MCF 10A (cell line): ENCODE measurements at places on chromosomes 4 and X.

DNA sequence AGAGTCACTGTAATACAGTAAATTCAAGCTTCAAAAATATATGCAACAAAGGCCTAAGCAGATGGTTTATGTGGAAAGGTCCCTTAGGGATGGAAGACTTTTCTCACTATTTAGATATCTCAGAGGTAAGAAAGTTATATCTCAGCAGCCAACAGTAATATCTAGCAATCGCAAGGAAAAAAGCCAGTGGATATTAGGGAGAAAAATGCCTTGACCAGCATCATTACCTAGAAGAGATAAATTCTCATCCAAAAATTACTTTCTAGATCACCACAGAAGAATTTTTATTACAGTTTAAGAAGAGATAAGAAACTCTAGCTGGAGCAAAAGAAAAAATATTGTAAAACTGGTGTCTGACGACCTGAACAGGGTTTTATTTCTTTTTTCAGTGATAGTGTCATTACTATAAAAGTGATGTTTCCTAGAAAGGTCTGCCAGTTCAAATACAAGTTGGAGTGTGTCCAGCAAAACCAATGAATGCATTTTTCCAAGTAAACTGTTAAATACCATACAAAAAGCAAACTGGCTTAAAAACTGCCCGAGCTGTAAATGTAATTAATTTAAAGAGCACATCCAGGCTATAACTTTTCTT is 100.0 kb downstream of the ATP11C start:
- DNase-seq: no peak
- H3K27ac ChIP-seq: no peak overlapping the region
- H3K36me3 ChIP-seq: no peaks in the 10 kb centered on the region
- no peaks in the 10 kb centered on the region for H3K27me3 ChIP-seq

DNA sequence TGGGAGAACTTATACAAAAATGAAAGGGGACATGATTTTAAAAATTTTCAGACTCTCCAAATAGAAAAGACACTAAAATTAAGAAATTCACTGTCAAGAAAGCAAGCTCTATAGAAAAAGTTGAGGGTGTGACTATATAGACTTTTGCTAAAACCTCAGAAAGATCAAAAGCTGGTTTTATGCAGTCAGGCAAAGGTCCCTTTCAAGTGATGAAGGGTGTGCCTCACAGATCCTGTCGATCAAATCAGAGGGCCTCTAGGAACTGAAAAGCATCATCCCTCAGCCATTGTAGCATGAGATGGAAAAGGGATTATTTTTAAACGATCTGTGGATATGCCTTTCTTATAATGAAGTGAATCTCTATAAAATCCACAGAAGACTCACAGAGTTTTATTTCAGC is 116.5 kb downstream of the FAM13A start:
- peak overlapping the region; percentile 94 for H3K27ac ChIP-seq
- no peak overlapping the region for H3K4me3 ChIP-seq
- H3K36me3 ChIP-seq: peaks cover 6% of the 10 kb centered on the region
- DNase-seq: no peak
- peaks cover 12% of the 10 kb centered on the region for H3K4me1 ChIP-seq

- peaks cover 17% of the 10 kb centered on the region for H3K27me3 ChIP-seq
- no peak overlapping the region for H3K27ac ChIP-seq
- no peaks in the 10 kb centered on the region for H3K4me1 ChIP-seq
- peaks cover 6% of the 10 kb centered on the region for H3K36me3 ChIP-seq
- DNase-seq: no peak
- H3K4me3 ChIP-seq: no peak overlapping the region
These were observed 45.6 kb upstream of the S100G start for GRCh38 chrX:16604337-16604736.

DNA sequence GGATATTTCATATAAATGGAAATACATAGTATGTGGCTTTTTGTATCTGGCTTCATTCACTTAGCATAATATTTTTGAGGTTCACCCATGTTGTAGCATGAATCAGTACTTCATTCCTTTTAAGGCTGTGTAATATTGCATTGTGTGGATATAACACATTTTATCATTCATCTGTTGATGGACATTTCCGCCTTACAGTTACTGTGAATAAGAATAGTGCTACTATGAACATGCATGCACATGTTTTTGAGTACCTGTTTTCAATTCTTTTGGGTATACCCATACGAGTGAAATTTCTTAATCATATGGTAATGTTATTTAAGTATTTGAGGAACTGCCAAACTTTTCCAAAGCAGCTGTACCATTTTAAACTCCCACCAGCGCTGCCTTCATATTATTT is 539.6 kb upstream of the DIPK2B start:
- no peak for DNase-seq
- peaks cover 14% of the 10 kb centered on the region for H3K27me3 ChIP-seq

GRCh38 chr4:168841000-168841671 is 168.9 kb downstream of the CBR4 start:
- peaks cover 61% of the 10 kb centered on the region for H3K4me1 ChIP-seq
- no peaks in the 10 kb centered on the region for H3K27me3 ChIP-seq
- no peak overlapping the region for H3K4me3 ChIP-seq
- DNase-seq: peak; percentile 31

DNA sequence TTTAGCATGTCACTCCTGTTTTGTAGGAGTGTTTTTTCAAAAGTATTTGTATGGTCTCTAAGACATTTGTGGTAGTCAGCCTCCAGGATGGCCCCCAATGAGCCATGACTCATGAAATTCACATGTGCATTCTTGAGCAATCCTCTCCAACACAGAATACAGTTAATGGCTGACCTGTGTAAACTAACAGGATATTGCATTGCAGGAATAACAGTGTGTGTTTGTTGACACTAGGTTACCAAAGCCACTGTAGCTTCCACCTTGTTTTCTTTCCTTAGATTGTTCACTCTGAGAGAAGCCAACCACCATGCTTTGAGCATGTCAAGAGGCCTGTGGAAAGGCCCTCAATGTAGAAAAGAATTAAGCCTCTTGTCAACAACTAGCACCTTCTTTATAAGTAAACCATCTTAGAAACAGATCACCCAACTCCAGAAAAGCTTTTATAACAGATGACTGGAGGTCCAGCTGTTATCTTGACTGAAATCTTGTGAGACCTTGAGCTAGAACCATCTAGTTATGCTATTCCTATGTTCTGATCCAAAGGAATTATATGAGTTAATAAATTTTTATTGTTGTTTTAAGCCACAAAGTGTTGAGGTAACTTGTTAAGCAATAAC is 28.5 kb downstream of the TBCK start:
- DNase-seq: peak; percentile 84
- peak overlapping the region; percentile 89 for H3K27ac ChIP-seq
- peaks cover 26% of the 10 kb centered on the region for H3K36me3 ChIP-seq
- H3K27me3 ChIP-seq: no peaks in the 10 kb centered on the region
- no peaks in the 10 kb centered on the region for H3K4me1 ChIP-seq
- no peak overlapping the region for H3K4me3 ChIP-seq

- no peak overlapping the region for H3K27ac ChIP-seq
- H3K4me3 ChIP-seq: no peak overlapping the region
- no peaks in the 10 kb centered on the region for H3K36me3 ChIP-seq
- peaks cover 5% of the 10 kb centered on the region for H3K27me3 ChIP-seq
- DNase-seq: no peak
These were observed 639.8 kb downstream of the DMD start for GRCh38 chrX:32571579-32571978.

- H3K36me3 ChIP-seq: no peaks in the 10 kb centered on the region
- H3K4me1 ChIP-seq: no peaks in the 10 kb centered on the region
- H3K4me3 ChIP-seq: no peak overlapping the region
- no peaks in the 10 kb centered on the region for H3K27me3 ChIP-seq
- DNase-seq: no peak
These were observed 10.1 kb downstream of the HS3ST1 start for GRCh38 chr4:11418610-11419009.

DNA sequence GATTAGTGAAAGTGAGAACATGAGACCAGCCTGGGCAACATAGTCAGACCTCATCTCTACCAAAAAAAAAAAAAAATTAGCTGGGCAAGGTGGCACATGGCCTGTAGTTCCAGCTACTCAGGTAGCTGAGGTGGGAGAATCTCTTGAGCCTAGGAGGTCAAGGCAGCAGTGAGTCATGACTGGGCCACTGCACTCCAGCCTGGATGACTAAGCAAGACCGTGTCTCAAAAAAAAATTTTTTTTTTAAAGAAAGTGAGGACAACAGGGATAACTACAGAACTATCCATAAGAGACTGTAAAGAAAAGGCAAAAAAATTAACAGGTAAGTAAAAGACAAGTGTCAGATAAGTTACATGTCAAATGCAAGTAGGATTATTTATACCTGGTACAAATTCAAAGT is 13.5 kb upstream of the SPP1 start:
- peak; percentile 76 for DNase-seq
- H3K36me3 ChIP-seq: no peaks in the 10 kb centered on the region
- no peak overlapping the region for H3K4me3 ChIP-seq
- no peaks in the 10 kb centered on the region for H3K27me3 ChIP-seq
- no peaks in the 10 kb centered on the region for H3K4me1 ChIP-seq
- H3K27ac ChIP-seq: peak overlapping the region; percentile 46

DNA sequence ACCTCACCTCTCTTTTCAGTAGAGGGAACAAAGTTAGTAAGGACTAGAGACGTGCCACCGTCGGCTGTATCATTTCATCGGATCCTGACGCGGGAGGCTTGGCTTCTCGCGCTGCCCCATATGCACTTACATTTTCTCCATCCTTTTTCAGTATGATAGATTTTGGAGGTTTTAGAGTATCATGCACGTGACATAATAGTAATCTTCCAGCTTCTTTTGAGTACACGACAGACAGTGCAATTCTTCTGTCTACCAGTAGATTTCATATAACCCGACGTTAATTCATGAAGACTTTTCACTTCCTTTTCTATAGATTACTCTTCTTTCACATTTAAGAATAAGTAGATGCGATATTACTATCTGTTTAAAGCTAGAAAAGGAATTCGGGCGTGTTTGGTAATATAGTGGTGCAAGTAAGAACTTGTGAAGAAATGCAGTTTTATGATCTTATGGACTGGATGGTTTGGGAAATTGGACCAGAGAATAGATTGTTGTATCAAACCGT is 1.0 kb downstream of the CDS1 start:
- no peak for DNase-seq
- peak overlapping the region; percentile 86 for H3K27ac ChIP-seq
- H3K27me3 ChIP-seq: no peaks in the 10 kb centered on the region
- no peaks in the 10 kb centered on the region for H3K36me3 ChIP-seq

GRCh38 chr4:27616166-27616565 is 755.5 kb downstream of the STIM2 start:
- peaks cover 5% of the 10 kb centered on the region for H3K4me1 ChIP-seq
- no peaks in the 10 kb centered on the region for H3K36me3 ChIP-seq
- H3K4me3 ChIP-seq: no peak overlapping the region
- H3K27me3 ChIP-seq: no peaks in the 10 kb centered on the region
- no peak overlapping the region for H3K27ac ChIP-seq

DNA sequence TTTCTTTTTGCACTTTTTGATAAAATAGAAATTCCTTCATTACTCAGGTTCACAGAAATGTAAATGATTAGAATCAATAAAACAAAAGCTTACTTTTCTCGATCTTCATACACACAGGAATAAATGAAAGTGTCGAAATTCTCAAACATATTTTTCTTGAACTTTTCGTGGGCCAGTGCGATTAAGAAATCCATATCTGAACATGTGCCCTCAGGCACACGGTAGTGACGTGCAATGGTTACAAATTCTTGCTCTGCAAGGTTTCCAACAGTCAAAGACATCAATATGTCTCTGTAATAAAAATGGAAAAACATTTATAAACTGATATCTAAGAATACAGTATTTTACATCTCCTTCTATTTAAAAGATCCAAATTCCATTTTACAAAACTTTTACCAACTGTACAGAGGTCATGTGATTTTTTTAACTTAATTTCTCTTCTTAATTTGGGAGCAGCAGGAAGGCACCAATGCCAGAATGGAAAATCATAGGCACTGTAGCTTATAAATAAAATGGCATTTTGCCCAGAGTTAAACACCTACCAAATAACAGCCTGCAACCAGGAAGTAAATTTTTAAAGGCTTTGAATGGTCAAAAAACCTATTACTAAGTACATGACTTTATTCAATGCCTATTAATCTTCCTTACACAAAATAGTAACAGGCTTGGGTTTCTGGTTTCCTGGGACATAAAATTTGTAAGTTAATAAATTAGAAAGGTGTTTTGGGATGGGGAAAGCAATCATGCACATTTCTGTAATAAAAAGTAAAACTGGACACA is 165.0 kb downstream of the EFHC2 start:
- H3K27me3 ChIP-seq: peaks cover 53% of the 10 kb centered on the region
- no peaks in the 10 kb centered on the region for H3K4me1 ChIP-seq

DNA sequence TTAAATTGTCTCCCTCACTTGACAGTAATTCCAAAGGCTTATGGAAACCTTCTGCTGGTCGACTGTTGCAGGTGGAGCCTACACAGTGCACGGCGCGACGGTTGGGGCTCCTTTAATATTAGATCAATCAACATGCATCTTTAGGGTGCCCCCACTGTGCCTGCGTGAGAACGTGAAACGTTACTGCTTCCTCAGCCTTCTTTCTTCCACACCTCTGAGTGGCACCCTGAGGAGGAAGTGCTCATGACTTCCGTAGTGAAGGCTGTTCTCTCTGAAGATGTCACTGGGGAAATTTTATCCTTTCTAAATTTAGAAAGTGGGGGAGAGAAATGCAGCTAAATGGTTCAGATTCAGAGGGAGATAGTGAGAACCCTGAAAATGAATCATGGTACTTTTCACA is 184.0 kb upstream of the ZFP42 start:
- no peak overlapping the region for H3K27ac ChIP-seq
- no peaks in the 10 kb centered on the region for H3K4me1 ChIP-seq
- no peak for DNase-seq
- H3K36me3 ChIP-seq: no peaks in the 10 kb centered on the region
- no peak overlapping the region for H3K4me3 ChIP-seq

- no peaks in the 10 kb centered on the region for H3K27me3 ChIP-seq
- no peak overlapping the region for H3K27ac ChIP-seq
- no peak overlapping the region for H3K4me3 ChIP-seq
These were observed 7.4 kb upstream of the NFKB1 start for GRCh38 chr4:102493794-102494193.

DNA sequence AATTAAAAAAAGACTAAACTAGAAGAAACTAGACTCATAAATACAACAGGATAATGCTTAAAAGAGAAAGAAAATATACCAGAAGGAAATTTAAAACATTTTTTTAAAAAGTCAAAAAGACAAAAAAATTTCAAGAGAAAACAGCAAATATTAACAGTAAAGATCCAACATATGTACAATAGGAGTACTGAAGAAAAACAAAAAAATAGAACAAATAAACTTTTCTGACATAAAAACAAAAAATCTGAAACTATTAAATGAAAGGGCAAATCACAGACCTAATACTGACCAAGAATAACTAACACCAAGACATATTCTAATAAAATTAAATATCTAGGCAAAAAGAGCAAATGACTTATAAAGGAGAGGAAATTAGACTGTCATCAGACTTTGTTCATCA is 11.5 kb downstream of the DNAJB14 start:
- no peaks in the 10 kb centered on the region for H3K27me3 ChIP-seq
- no peak overlapping the region for H3K27ac ChIP-seq
- H3K36me3 ChIP-seq: peaks cover 47% of the 10 kb centered on the region

GRCh38 chr4:189787216-189788031 is 153.2 kb upstream of the FRG1 start:
- H3K27me3 ChIP-seq: no peaks in the 10 kb centered on the region
- H3K36me3 ChIP-seq: no peaks in the 10 kb centered on the region
- no peak overlapping the region for H3K4me3 ChIP-seq
- H3K4me1 ChIP-seq: peaks cover 15% of the 10 kb centered on the region
- peak overlapping the region; percentile 25 for H3K27ac ChIP-seq
- DNase-seq: no peak
